ACHN (cell line): ENCODE measurements at places on chromosomes 7 and 10.

- no peak for DNase-seq
These were observed 3.7 kb downstream of the GCC1 start for GRCh38 chr7:127581716-127582115.

GRCh38 chr10:73493781-73494180, 2.0 kb downstream of the PPP3CB start:
- peak; percentile 23 for DNase-seq

DNA sequence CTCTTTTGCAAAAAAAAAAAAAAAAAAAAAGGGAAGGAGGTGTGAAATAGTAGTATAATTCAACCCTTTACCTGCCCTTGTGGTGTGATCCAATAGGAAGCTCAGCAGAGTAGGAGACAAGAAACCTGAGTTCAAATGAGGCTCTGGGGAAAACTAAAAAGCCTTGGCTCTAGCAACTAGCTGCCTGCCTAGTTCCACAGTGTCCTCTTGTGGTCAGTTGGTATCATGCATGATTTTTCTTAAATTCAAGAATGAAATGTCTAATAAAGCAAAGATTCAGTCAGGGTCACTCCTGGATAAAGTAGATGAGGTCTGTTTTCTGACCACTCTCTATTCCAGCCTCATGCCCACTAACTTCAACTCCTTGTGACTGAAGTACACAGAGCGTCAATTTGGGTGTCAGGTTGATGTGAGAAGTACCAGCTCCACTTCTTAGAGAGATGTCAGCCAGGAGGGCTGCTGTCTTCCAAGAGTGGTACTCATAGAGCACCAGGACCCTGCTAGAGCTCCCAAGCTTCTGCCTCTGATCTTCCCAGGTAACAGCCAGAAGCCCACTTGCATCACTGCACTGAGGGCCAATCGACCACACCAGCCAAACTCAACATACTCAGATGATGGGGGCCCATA, 10.5 kb downstream of the LSM5 start:
- DNase-seq, result peak; percentile 68

DNA sequence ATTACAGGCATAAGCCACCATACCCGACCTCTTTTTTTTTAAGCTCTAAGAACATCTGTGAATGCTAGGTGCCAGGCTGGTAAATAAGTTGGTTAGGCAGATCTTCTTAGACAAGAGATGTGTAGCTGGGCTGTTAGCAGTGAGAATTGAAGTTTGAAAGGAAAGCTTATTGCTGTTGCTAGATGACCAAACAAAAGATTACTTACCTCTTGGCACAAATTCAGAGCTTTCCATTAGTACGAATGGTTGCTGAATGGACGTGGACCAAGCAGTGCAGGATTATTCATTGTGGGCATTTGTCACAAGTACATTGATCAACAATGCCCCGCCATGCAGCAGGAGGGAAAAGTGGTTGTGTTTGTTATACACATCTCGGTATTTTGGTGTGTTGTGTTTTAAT, 131.2 kb downstream of the GFRA1 start:
- no peak for DNase-seq

- no peak for DNase-seq
These were observed 20.1 kb downstream of the TMEM176A start for GRCh38 chr7:150820578-150821198.

GRCh38 chr7:47649919-47650318, 68.0 kb upstream of the TNS3 start:
- no peak for DNase-seq

- DNase-seq, result no peak
These were observed 49.1 kb downstream of the GRB10 start for GRCh38 chr7:50733552-50733951.

DNA sequence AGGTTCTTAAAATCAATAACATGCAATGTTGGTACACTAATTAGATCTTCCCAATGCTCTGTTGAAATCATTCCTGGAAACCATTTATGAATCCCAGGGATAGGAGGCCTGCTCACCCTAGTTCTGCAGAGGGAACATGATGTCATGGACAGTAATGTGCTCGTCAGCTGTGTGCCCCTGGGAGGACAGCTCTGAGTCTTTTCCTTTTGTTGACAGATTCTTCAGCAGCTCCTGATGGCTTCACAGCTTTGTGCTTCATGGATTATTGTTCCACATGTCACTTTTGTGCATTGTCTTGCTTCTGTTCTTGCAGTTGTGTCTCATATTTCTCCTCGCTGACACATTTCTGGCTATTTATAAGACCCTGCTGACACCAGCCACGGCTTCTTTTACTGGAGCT, 367.5 kb downstream of the CCSER2 start:
- no peak for DNase-seq

GRCh38 chr7:11956991-11957390, 125.0 kb upstream of the THSD7A start:
- DNase-seq, result no peak

DNA sequence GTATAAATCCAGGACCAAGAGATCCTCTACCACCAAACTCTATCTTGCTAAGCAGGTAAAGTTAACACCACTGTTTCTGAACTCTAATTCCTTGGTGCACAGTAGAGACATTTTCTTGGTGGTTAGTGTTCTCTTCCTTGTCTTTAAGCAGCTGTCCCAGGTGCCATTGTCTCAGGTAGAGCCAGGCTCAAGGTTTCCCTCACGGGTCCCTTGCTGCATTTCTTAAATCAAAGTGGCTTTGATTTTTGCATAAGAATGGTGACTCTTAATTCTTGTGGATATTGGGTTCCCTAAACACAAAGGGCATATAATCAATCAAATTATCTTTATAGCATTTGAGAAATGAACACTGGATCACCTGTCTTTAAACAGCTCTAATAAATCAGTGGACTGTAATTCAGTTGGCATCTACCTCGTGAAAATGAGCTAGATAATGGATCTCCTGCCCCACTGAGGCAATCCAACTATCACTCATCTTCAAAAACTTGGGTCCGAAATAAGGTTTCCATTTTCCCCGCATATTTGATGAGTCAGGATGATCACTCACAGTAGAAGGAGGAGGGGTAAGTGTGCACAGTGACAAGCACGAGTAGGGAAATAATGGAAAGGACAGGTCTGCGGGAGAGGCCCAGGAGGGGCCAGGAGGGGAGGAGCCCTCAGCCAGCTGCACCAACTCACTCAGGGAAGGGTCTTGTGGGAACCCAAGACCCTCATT, 2.4 kb downstream of the ABCC2 start:
- DNase-seq, result no peak
